Stimulated activated naive CD8-positive, alpha-beta T cell treated with anti-CD3 and anti-CD28 coated beads, Interleukin-15, amount 100 ng/mL, for 72 hours (primary cell): ENCODE measurements at places on chromosomes 7 and 10.

DNA sequence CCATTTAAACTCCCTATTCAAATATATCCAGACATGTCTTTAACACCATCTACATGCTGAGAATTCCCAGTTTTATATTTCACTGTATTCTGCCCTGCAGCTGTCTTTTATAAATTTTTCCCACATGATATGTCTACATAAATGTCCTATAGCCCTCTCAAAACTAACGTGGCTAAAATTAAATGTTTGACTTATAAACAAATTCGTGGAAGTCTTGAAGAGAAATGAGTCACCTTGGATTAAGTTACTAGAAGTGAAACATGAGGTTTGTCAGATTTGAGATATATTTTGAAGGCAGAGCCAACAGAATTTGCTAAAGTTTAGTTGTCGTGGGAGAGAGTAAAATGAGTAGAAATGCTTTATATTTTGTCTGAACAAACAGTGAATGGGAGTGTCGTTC, 386.9 kb upstream of the CNTNAP2 start:
- DNase-seq: no peak

DNA sequence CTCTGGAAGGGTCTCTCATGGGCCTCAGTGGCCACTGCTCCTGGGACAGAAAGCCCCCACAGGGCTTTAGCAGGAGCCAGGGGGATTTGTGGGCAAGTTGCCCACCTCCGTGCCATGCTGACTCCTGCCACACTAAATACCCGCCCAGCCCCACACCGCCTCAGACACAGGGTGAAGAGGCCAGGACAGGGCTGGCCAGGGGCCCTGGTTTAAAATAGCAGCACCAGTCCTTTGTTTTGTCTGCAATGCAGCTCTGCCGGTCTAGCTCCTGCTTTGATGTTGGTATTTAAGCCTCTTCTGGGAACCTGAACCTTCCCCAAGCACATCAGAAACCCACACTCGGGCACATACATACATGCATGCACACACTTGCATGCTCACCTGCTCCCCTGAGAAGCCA, 14.4 kb upstream of the TNRC18 start:
- DNase-seq: no peak

DNA sequence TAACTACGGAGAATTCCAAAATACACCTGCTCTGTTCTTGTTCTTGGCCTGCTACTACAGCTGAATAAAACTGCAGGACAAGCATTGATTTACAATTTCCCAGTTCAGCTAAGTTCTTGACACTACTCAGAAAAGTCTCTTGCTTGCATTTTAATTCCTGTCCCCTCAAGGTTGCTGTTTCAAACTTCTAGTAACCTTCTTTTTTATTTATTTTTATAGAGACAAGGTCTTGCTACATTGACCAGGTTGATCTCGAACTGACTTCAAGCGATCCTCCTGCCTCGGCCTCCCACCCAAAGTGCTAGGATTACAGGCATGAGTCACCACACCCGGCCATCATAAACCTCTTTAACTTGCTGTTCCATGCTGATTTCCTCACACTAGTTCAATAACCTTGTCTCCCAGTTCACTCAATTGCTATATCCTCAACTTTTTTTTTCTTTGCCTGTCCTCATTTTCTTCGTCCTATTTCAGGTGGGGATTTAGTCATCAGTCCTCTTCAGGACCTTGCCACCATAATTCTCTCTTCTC, 79.9 kb downstream of the ARHGAP21 start:
- no peak for DNase-seq

DNA sequence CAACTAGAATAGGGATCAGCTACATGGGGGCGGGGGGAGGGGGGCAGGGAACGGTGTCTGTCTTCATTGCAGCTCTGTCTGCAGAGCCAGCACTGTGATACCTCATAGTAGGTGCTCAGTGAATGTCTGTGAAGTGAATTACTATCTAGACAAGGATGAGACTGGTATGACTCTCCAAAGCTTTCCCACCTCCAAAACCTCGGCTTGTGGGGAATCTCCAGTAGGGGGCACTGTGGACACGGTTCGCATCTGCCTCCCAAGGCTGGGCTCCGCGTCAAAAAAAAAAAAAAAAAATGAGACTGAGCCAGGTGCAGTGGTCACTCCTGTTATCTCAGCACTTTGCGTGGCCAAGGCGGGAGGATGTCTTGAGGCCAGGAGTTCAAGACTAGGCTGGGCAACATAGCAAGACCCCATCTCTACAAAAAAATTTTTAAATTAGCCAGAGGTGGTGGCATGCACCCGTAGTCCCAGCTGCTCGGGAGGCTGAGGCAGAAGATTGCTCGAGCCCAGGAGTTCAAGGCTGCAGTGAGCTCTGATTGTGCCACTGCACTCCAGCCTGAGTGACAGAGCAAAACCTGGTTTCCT, 9.6 kb downstream of the TRIM56 start:
- peak; percentile 28 for DNase-seq

DNA sequence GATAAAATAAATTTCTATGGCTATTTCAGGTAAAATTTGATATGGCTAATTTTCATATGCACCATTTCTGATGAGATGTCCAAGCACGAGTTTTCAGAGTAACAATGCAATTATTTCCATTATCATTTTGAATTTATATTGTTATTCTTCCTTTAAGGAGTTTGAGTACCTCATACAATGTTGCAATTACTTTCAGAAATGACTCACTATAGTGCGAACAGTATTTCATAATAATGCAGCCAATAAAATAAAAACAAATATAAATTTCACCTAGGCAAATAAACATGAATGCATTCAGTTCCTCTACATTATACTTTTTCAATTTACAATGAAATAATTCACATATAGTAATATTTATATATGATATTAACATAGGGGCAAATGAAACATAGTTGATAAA, 78.8 kb upstream of the LRRN3 start:
- no peak for DNase-seq

DNA sequence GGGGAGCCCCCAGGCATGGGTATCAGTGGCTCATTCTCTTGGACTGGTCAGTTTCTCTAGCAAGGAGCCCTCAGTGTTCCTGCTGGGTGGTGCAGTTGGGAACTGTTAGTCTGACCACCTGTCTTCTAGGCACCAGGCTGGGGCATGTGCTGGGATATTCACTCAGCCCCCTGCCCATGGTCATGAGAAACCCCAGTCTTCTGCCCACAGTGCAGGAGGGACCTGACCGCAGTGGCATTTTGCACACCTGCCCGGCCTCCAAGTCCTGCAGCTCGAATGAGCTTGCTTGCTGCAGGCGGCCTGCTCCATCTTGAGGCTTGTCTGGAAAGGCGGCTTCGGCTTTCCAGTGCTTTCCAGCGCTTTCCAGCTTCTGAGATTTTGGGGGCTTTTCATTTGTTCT, 36.3 kb downstream of the CUX1 start:
- DNase-seq: no peak

DNA sequence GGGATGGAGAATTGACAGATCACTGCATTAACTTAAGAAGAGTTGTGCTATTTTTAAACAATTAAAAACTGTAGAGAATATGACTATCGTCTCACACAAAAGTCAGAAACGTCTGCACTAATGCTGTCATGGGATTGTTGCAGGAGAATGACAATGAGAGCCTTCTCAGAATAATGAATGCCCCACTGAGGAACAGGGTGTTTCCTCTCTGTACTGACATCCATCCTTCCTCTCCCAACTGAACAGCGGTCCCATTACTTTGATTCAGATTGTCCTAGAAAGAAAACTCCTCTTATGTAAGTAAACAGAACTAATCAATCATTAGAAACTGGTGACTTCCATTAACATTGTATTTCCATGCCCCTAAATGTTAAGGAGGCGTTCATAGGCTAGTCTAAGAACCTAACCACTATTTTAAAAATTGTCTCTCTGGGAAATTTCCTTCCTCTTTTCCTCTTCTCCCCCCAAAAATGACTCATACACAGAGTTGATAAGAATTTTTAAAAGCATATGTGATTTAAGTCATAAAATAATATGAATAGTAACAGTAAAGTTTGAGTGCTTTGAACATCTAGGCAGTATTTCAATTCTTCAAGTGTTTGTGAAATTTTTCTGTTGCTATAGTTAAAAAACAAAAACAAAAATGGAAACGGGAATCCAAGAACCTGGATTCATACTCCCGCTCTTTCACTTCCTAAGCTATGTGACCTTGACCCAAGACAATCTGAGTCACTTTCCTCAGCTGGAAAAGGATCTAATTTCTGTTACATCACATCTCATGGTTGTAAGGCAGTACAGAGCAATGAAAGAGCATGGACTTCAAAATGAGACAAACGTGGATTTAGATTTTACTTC, 12.7 kb upstream of the MACC1 start:
- no peak for DNase-seq

DNA sequence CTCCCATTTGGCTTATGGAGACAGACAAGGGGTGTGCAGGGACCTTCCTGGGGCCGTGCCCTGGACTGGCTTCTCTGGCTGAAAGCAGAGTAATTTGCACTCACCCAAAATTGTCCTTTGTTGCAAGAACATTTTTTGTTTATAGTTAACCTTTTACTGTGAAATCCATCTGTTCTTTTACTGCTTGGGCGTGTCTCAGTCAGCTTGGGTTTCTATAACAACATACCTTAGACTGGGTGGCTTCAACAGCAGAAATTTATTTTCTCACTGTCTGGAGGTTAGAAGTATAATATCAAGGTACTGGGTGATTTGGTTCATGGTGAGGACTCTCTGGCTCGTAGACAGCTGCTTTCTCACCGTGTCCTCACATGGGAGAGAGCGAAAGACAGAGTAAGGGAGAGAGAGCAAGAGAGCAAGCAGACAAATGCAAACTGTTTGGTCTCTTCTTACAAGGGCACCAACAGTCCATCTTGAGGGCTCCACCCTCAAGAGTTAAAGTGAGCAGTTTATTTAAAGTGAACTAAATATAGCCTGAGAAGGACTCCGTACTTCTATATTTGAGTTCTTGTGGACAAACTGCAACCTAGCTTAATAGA, 131.0 kb upstream of the NPY start:
- DNase-seq: no peak
